ENCODE measurements at places on chromosomes 5 and 9. TPM values are rescaled to one million over a fixed set of nuclear protein-coding genes. Genes with fewer than 3 reads are reported as not detected.

The SOX30 gene
- polyA plus RNA-seq, result not detected

The PIGO gene
- 17.8 TPM for polyA plus RNA-seq

The ECM2 gene
- polyA plus RNA-seq, result 19.1 TPM

The AK3 gene
- polyA plus RNA-seq, result 49.0 TPM

The SPINK4 gene
- not detected for polyA plus RNA-seq

The KIF4B gene
- polyA plus RNA-seq, result not detected

The F2RL1 gene
- 0.45 TPM for polyA plus RNA-seq

The NFIB gene
- polyA plus RNA-seq, result 6.1 TPM

The GLDC gene
- 0.45 TPM for polyA plus RNA-seq

The TMEM215 gene
- polyA plus RNA-seq, result not detected

The NTNG2 gene
- polyA plus RNA-seq, result 0.79 TPM

The NR5A1 gene
- 0.03 TPM for polyA plus RNA-seq

The SLC25A48 gene
- polyA plus RNA-seq, result 0.83 TPM

The PIP5K1B gene
- 0.67 TPM for polyA plus RNA-seq

The DCTN4 gene
- 24.3 TPM for polyA plus RNA-seq

The SLC6A7 gene
- polyA plus RNA-seq, result not detected

The IFNA2 gene
- not detected for polyA plus RNA-seq

The ORM1 gene
- 18.0 TPM for polyA plus RNA-seq

The CCDC69 gene
- 38.3 TPM for polyA plus RNA-seq

The PCDHGB5 gene
- polyA plus RNA-seq, result 2.3 TPM

The ST8SIA4 gene
- 0.45 TPM for polyA plus RNA-seq

The SLCO6A1 gene
- not detected for polyA plus RNA-seq

The FGF1 gene
- 2.5 TPM for polyA plus RNA-seq

The HAPLN1 gene
- not detected for polyA plus RNA-seq

The ORM2 gene
- polyA plus RNA-seq, result 6.3 TPM

The PCDHA11 gene
- 0.15 TPM for polyA plus RNA-seq

The SAXO1 gene
- polyA plus RNA-seq, result 0.03 TPM

The CDH6 gene
- 2.0 TPM for polyA plus RNA-seq

The SGCD gene
- 2.7 TPM for polyA plus RNA-seq

The GARIN3 gene
- not detected for polyA plus RNA-seq

The CD72 gene
- polyA plus RNA-seq, result 3.0 TPM

The DMRT2 gene
- 0.20 TPM for polyA plus RNA-seq

The TGFBI gene
- polyA plus RNA-seq, result 10.9 TPM

The TMC1 gene
- 1.9 TPM for polyA plus RNA-seq

The PGM5 gene
- 30.0 TPM for polyA plus RNA-seq

The SPINK5 gene
- 1.2 TPM for polyA plus RNA-seq

The LURAP1L gene
- 11.1 TPM for polyA plus RNA-seq

The BTNL3 gene
- 0.22 TPM for polyA plus RNA-seq

The DAB2 gene
- 10.8 TPM for polyA plus RNA-seq

The GDF9 gene
- 0.63 TPM for polyA plus RNA-seq

The GABRA6 gene
- polyA plus RNA-seq, result not detected

The UBE2QL1 gene
- polyA plus RNA-seq, result 0.90 TPM

The RASEF gene
- 1.3 TPM for polyA plus RNA-seq

The SIGMAR1 gene
- 38.1 TPM for polyA plus RNA-seq

The FBXO38 gene
- polyA plus RNA-seq, result 6.9 TPM

The TLX3 gene
- not detected for polyA plus RNA-seq

The NME5 gene
- 1.2 TPM for polyA plus RNA-seq

The IGIP gene
- 3.6 TPM for polyA plus RNA-seq

The SLC34A1 gene
- polyA plus RNA-seq, result not detected

The PCDHGB7 gene
- polyA plus RNA-seq, result 2.6 TPM

Measured in adipose tissue (tissue), 3 donors.